ENCODE measurements at places on chromosomes 6 and 20.

DNA sequence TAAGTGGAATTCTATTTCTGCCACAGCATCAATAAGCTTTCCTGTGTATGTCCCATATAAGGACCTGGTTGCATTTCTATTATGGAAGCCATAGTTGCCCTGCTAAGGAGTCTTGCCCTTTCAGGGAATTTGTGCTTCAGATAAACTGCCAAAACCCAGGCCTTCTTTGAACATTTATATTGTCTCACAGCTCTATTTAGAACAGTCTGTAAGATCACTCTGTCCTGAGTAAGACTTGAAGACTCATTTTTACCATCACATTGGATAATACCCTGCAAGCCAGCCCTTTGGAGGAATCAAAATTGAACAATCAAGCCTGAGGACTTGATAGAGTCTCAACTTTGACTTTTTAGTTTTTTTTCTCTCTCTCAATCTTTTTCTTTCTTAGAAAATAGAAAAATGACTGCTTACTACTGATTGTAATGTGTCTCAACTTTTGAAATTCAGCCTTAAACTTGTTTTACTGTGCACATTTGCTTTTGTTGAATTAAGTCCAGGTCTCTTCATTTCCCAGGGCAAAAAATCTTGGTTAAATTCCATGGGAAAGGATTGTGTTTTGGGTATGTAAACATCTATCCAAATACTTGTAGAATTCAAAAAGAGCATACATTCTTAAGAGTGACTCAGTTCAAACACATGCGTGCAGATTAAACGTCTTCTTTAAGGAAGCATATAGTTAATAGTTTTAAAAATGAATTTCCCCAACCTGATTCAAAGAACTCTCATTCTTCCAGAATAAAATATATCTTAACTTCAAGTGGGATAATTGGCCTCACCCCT is 91.2 kb downstream of the PLCB1 start:
- no peak for DNase-seq

DNA sequence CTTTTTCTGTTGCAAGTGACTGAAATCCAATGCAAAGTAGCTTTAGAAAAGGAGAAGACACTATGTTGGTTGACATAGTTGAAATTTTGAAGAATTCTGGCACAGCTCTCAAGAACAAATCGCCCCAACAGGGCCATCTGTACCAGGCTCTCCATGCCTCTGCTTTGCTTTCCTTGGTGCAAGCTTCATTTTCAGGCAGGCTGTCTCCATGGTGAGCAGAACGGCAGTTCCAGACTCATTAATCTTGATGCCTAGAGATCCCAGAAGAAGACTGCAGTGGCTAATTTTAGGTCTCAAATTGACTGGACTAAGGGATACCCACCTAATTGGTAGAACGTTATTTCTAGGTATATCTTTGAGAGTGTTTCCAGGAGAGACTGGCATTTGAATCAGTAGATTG is 950.7 kb upstream of the FLRT3 start:
- no peak for DNase-seq

- DNase-seq = no peak
Observed at GRCh38 chr20:52596256-52596655, 375.9 kb upstream of the TSHZ2 start.

- DNase-seq = no peak
Observed at GRCh38 chr6:79427721-79428120, 109.5 kb downstream of the LCA5 start.

- no peak for DNase-seq
Observed at GRCh38 chr6:5712349-5713215, 294.1 kb downstream of the NRN1 start.

DNA sequence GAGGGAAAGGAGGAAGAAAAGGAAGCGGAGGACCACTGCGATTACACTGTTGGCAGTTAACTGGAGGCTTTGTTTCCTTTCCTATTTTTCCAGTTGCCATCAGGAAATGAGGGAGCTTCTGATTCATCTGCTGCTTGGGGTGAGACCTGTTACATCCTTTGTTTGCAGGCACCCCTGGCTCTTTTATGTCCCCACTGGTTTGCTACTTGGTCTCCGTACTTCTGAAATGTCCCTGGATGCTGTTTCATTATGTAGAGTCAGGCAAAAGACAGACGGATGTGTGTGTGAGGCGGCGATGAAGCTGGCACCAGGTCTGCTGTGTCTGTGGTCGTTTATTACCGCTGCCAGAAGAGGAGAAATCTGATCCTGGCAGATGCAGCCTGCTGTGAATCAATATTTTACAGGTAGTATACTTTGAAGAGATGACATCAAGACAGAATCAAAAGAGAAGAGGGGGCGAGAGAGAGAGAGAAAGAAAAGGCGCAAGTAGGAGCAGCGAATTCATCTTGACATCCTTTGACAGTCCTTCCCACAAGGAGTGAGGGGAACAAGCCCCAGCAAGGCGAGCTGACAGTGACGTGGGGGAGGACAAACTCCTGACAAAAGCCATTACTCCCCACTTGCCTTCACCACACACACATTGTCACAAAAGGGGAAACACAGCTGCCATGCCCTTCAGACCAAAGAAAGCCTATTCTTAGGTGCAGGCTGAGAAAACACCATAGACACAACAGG is 145.9 kb upstream of the FBXL4 start:
- no peak for DNase-seq

- no peak for DNase-seq
Observed at GRCh38 chr6:3506200-3506599, 49.4 kb upstream of the SLC22A23 start.

DNA sequence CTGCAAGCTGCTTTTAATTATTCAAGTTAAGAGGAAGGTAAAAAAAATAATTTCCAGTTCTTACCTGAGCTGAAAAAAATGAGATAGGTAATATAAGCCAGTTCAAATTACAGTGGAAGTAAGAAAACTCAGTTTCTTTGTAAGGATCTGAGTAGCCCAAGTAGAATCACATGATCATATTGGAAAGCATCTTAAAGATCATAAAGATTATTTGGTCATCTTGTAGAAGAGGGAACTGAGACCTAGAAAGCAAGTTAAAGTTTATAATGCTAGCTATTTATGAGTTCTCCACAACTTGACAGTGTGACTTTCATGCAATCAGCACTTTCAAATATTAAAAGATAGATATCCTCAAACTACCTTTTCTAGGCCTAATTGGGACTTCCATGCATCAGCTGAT is 80.5 kb downstream of the FARS2 start:
- DNase-seq = no peak
